ENCODE measurements at places on chromosomes 7 and 10. TPM values are rescaled to one million over a fixed set of nuclear protein-coding genes. Genes with fewer than 3 reads are reported as not detected.

GRCh38 chr7:118452128-118452527, 227.6 kb downstream of the ANKRD7 start:
- DNase-seq, result no peak

GRCh38 chr7:1454542-1454941, 4.7 kb downstream of the MICALL2 start:
- no peak for DNase-seq

DNA sequence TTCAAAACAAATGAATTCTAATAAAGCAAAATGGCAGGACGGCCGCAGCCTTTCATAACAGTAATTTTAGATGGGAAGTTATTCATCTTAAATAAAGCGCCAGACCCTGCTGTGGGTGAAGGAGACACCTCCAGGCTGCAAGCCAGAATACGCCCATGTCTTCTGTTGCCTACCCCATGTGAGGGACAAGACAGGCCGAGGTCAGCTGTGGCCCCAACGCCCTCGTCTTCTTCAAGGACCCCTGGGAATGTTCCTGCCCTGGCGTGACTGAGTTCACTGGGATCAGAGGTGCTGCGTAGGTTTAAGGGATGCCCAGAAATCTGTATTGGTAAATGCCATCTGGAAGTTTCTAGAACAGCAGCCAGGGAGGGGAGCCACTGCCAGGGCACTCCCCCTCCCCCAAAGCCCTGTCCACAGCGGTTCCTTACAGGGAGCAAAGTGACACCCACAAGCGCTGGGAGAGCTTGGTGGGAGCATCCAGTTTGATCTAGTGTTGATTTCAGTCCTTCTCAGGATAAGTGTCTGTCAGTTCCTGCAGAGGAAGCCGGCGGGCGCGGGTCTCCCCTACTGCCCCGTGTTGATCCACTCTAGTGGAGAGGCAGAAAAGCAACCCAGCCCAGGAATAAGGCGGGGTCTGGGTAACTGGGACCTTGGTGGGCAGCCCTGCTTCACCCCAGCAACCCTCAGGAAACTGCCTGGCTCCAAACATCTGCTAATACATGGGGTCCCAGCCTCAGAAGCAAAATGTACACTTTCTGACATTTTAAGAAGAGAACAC, 20.6 kb downstream of the PAPOLB start:
- no peak for DNase-seq

DNA sequence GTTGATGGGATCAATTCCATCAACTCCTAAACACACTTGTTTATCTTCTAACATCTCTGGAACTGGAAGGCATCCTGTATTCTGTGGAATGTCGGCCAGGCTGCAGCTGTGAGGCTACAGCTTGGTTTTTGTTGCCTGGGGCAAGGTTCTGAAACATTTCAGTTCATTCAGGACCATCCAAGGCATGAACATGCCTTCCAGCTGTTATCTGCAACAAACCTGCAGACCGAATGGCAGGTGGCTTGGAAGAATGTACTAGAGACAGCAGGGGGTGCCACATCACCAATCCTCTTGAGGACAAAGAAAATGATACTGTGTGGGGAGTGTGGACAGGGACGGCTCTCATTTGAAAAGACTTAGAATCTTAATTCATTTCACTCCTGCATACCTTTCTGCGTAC, 12.4 kb downstream of the PAPOLB start:
- DNase-seq, result peak; percentile 77

Gene TMEM176A
- 34.7 TPM for polyA plus RNA-seq

Gene WEE2
- 0.20 TPM for polyA plus RNA-seq

DNA sequence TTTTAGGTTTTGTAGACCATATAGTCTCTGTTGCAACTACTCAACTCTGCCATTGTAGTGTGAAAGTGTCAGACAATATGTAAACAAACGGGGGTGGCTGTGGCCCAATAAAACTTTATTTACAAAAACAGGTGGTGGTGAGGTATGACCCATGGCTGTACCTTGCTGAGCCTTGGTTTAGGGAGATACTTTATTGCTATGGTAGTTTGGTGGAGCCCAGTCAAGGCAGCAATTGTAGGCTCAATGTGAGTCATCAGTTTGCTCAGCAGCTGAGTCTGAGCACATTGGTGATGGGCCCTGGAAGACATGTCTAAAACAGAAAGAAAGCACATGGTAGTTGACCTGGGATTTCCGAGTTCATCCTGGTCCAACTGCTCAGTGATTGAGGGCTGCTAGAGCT, 242.5 kb downstream of the REEP3 start:
- no peak for DNase-seq

- DNase-seq, result no peak
These were observed 11.6 kb downstream of the ABCA13 start for GRCh38 chr7:48182718-48183369.

GRCh38 chr7:3552499-3552898, 251.4 kb downstream of the SDK1 start:
- DNase-seq, result no peak

GRCh38 chr7:37377231-37377630, 71.4 kb downstream of the ELMO1 start:
- DNase-seq, result no peak

- no peak for DNase-seq
These were observed 182.0 kb downstream of the REEP3 start for GRCh38 chr10:63703113-63703670.

DNA sequence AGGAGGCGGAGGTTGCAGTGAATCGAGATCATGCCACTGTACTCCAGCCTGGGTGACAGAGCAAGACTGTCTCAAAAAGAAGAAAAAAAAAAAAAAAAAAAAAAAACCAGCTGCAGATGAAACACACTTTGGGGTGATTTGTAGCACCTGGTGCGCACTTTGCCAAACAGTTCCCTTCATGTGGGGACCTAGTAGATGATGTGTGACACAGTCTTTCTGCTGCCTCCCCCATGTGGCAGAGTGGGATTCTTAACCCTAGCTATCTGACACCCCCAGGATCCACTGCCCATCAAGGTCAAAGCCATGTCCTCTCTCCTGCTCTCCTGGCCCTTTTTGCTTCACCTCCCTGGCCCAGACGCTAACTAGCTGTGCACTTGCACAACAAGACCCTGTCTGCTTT, 52.1 kb upstream of the PDZD8 start:
- DNase-seq, result no peak

DNA sequence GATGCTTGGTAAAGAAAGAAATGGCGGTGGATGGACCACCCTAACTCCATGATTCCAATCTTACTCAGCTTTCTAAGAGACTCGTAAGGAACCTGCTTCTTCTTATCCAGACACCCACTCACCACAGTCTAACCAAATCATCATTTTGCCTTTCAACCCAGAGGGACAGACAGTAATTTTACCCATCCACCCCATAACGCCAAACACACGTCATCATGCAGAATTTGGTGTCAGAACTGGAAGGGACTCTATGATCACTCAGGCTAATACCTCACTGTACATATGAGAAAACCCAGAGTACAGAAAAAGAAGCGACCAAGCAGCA, 388 bp downstream of the ECD start:
- no peak for DNase-seq

DNA sequence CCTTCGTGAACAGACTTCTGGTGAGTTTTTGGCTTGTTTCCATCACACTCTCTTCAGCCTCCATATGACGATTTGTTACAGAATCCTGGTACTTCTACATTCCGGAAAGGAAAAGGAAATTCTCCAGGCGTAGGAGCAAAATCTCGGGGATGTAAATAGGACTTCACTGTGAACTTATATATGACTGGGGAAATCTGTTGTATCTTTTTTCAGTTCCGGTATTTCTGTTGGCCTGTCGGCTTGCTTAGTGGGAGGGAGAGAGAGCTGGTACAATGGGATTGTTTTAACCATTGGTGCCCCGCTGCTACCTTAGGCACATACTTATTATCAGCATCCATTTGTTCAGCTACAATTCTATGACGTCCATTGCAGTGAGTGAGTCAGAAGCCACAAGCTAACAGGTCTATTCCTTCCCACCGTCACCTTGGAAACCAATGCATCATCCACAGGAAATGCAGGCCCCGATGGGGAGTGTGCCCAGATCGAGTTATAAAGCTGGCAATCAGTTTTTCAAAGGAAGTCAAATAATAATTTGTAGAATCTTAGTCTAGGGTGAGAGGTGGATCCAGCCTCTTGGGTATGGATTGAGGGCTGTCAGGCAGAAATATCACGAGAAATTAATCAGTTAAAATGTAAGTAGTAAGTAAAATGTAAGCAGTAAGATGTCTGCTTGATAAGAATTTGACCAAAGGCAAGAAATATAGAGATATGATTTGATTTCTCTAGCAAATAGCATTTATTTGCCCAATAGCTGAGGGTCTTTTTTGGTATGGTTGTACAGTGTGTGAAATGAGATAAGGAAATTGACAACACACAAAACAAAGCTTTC, 92.0 kb upstream of the MKLN1 start:
- no peak for DNase-seq

DNA sequence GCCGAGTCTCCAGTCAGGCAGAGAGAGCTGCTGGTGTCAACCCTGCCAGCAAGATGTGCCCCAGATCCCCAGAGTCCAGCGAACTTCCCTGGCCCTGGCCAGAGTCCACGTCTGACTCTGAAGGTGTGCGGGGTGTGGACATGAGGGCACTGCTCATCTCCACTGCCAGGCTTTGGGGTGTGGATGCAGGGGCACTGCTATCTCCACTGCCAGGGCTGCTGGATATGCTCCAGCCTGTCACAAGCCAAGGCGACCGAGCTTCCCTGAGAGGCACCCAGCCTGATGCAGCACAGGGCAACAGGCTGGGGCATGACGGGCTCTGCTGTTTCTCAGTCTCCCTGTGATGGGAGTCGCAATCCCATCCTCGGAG, 596.8 kb downstream of the PTPRN2 start:
- DNase-seq, result no peak

Gene ZNF804B
- not detected for polyA plus RNA-seq

GRCh38 chr7:149598721-149599308, 101.2 kb upstream of the ZNF746 start:
- no peak for DNase-seq

Gene HOXA2
- polyA plus RNA-seq, result 0.32 TPM

DNA sequence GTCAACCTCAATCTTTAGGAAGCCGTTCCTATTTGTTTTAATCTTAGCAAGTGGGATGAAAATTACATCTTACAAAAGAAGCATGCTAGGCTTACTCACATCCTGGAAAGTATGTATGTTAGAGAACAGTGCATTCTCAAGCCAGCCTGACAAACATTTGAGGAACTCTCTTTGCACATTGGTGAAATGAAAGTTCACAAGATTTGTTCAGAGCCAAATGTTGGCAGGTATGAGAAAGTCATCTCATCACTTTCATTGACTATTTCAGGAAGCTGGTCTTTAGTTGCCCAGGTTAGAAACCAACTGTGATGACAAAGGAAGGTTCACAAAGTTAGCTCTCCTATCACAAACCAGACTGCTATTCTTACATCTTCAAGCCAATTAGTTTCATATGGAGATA, 57.1 kb downstream of the ABCB1 start:
- no peak for DNase-seq

- DNase-seq, result no peak
These were observed 930 bp downstream of the GIMAP6 start for GRCh38 chr7:150631084-150631826.

GRCh38 chr7:101871351-101871750, 53.9 kb downstream of the CUX1 start:
- DNase-seq, result no peak

DNA sequence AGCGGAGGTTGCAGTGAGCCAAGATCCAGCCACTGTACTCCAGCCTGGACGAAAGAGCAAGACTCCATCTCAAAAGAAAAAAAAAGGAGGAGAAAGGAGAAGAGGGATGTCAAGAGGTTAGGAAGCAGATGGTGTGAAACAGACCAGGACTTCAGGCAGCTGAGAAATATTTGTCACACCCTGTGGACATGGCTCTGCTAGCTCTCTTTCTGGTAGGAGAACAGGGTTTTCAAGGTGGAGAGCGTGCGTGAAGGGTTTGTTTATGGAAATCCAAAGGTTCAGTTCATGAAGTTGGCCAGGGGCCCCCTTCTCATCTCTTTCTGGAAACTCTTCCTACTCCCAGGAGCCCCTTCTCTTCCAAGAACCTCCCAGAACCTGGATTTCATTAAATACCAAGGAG, 110.8 kb upstream of the GALNT17 start:
- no peak for DNase-seq

GRCh38 chr7:3192669-3193068, 108.4 kb upstream of the SDK1 start:
- no peak for DNase-seq

DNA sequence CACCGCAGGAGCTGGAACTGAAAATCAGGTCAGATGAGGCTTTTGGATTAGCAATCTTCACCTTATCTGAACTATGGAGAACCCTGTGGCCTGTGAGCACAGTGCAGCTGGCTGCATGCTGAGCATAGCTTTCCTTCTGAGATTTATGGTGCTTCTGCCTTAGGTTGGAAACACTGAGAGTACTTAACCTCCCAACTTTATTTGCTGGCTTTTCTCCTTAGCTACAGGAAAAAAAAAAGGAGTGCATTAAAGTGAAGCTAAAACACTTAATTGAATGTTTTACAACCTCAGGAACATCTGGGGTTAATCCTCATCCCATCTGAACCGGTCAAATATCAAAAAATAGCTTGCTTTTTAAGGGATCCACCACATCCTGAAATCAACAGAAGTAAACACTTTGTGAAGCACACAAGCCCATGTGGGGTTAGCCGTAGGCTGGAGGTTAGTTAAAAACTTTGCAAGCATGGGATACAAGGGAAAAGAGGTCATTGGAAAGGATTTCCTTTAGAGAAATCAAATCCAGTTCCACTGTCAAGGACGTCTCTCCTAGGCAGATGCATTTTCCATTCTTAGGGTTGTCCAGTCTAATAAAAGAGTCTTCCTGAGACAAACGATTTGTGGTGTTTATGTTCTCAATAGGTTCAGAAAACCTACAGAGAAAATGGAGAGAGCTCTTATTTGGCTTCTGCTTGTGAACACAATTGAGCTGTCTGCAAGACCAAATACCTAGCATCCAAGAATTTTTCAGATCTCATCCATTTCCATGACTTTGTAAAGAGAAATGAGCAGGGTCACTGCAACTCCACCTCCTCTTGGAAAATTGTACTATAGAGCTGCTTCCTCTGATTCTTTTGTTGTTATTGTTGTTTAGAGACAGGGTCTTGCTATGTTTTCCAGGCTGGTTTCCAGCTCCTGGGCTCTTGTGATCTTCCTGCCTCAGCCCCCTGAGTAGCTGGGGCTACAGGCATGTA, 470.4 kb upstream of the IGFBP3 start:
- no peak for DNase-seq

GRCh38 chr7:151731022-151731441, 145.9 kb downstream of the PRKAG2 start:
- DNase-seq, result no peak
